ENCODE measurements at places on chromosomes 2 and 18.

DNA sequence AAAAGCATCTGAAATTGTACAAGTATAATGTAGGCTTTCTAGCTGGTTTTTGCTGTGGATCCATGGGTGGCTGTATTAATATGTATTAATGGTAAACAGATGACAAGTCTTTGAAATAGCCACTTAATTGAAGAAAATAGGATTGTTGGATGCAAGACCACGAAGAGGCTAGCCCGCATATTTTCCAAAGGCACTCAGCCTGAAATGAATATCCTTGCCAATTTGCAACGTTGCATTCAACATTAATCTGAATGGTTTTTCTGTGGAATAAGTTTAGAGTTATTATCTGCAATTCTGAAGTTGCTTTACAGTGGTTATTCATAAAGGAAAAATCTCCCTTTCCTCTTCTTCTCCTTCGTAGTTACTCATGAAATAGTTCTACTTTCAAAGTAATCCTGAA lies 86.2 kb upstream of the SPATS2L start:
- no peak for DNase-seq

DNA sequence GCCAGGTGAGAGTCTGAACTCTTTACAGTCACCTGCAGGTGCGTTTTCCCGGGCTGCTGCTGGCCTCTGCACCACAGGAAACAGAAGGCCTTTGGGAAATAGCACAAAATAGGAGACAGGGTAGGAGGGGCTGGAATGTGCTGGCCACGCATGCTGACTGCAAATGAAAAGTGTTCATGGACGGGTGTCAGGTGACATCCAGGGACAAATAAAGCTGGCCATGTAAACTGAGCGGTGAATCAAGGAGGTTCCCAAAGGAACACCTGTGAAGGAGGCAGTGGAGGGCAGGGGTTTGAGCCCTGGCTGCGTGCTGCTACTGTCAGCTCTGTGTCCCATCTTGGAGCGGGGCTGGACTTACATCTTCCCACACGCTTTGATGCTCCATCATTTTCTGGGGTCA lies 42.4 kb upstream of the GBX2 start:
- no peak for DNase-seq

DNA sequence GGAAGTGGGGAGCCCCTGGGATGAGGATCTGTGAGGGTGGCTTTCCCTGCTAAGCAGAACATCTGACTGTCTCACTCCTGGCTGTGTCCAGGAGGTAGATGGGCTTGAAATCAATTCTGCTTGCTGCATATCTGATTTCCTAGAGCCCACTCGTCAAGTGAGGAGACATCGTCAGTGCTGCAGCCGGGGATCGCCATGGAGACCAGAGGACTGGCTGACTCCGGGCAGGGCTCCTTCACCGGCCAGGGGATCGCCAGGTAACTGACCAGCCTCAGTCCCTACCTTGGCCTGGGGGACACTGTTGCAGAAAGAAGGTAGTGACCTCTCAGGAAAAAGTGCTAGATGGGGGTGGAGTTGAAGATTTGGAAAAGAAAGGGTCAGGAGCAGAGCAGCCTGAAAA lies 31.3 kb downstream of the CNGA3 start:
- DNase-seq = no peak

DNA sequence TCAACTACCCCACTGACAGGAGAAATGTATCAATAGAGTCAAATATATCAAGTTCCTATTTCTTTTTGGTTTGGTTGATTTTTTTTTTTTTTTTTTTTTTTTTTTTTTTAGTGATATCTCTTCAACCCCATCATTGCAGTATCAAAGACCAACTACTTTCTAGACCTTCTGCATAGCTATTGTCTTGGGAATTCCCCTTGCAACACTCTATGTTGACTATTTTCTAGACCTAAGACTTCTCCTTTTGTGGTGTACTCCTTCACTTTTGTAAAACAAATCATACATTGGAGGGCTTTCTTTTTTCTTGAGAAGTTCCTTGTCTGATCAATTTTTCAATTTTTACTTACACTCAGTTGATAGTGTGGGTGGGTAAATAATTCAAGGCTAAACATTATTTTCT lies 46.5 kb upstream of the NR4A2 start:
- no peak for DNase-seq

- DNase-seq = no peak
These were observed 886.7 kb upstream of the CHAC2 start for GRCh38 chr2:52880872-52881271.

DNA sequence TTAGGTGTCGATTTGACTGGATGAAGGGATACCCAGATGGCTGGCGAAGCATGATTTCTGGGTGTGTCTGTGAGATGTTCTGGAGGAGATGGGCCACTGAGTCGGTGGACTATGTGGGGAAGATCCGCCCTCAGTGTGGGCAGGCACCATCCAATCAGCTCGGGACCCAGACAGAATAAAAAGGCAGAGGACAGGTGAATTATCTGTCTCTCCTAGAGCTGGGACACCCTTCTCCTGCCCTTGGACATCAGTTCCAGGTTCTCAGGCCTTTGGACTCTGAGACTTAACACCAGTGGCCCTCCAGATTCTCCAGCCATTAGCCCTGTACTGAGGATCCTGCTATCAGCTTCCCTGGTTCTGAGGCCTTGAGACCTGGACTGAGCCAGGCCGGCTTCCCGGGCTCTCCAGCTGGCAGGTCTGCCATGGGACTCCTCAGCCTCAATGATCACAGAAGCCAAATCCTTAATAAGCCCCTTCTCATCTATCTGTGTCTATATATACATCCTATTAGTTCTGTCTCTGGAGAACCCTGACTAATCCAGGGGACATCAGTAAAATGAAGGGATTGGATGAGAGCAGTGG lies 11.7 kb downstream of the PROC start:
- DNase-seq = no peak

- no peak for DNase-seq
These were observed 46.4 kb downstream of the SLC4A1AP start for GRCh38 chr2:27709960-27710575.

- no peak for DNase-seq
These were observed 15.0 kb downstream of the LYPD1 start for GRCh38 chr2:132654968-132655367.

GRCh38 chr2:196925051-196925767 lies 1.3 kb downstream of the PGAP1 start:
- DNase-seq = no peak

GRCh38 chr18:79779700-79780190 lies 18.0 kb upstream of the KCNG2 start:
- DNase-seq = no peak

DNA sequence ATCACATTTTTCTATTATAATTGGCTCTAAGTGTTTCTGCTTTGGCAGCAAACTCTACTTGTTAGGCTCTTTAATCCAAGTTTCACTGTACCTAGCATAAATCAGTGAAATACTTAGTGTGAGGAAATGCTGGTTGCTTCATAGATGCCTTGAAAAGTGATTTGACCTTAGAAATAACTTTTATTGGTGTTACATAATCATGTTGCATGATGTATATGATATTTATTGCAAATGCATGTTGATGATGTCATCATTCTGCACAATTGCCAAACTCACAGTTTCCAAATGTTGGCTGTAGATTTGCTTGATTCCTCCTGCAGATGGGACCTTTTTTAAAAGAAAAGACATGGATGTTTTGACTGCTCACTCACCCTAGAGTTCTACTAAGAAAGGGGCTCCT lies 137.6 kb upstream of the BCL2L11 start:
- DNase-seq = no peak

All from activated T-helper 1 cell treated with anti-CD3 and anti-CD28 coated beads, Interleukin-2, amount 50 U/mL, for 16 hours (primary cell).